ENCODE measurements at places on chromosomes 2 and 18.

DNA sequence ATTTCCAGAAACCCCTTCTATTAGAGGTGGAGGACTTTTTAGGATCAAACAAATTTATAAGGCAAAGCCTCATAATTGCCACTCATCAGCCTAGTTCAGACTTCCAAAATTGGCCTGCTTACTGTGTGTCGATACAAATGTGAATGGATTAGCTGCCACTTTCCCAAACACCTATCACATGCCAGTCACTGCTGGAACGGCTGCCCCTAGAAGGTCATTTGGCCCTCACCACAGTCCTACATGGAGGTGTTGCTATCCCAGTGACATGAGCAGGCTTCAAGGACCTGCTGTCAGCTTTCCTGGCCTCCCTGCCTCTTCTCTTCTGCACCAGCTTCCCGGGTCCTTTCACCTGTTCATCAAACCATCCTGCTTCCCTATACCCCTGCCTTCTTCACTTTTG is 279.2 kb upstream of the SKOR2 start:
- H3K27me3 ChIP-seq, result no peaks in the 10 kb centered on the region
- DNase-seq, result no peak
- H3K4me1 ChIP-seq, result no peaks in the 10 kb centered on the region

DNA sequence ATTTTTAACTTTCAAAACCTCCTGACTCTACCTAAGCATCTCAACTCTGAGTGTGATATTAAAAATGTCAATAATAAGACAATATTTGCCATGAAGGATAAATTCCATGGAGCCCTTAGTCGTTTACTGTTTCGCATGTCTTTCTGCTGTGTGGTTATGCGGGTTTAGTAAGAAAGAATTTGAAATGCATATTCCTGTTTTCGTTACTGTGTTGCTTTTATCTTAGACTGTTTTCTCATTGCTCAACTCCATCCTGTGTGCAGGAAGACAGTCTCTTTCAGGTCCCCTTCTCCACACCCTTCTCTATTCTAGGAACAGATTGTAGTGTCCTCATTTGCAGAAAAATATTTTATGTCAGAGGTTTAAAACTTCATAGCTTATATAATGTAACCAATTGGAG is 82.5 kb upstream of the MAP3K20 start:
- no peaks in the 10 kb centered on the region for H3K4me1 ChIP-seq
- H3K36me3 ChIP-seq, result no peaks in the 10 kb centered on the region
- H3K27ac ChIP-seq, result no peak overlapping the region
- no peaks in the 10 kb centered on the region for H3K27me3 ChIP-seq
- DNase-seq, result no peak
- H3K4me3 ChIP-seq, result no peak overlapping the region

- no peaks in the 10 kb centered on the region for H3K27me3 ChIP-seq
- no peak overlapping the region for H3K27ac ChIP-seq
- H3K4me3 ChIP-seq, result no peak overlapping the region
- H3K4me1 ChIP-seq, result no peaks in the 10 kb centered on the region
Observed at GRCh38 chr2:221129657-221130056, 442.4 kb downstream of the EPHA4 start.

GRCh38 chr2:66539452-66539851 is 104.5 kb downstream of the MEIS1 start:
- no peak overlapping the region for H3K4me3 ChIP-seq
- no peaks in the 10 kb centered on the region for H3K36me3 ChIP-seq
- H3K27me3 ChIP-seq, result no peaks in the 10 kb centered on the region
- H3K27ac ChIP-seq, result no peak overlapping the region
- peaks cover 17% of the 10 kb centered on the region for H3K4me1 ChIP-seq

GRCh38 chr2:240626531-240627300 is 1.4 kb downstream of the GPR35 start:
- no peak overlapping the region for H3K4me3 ChIP-seq
- H3K27ac ChIP-seq, result no peak overlapping the region
- no peaks in the 10 kb centered on the region for H3K36me3 ChIP-seq
- no peak for DNase-seq
